Stimulated activated CD8-positive, alpha-beta memory T cell treated with anti-CD3 and anti-CD28 coated beads, Interleukin-7, amount 100 ng/mL, for 1 hour (primary cell): ENCODE measurements at places on chromosomes 6 and 20.

DNA sequence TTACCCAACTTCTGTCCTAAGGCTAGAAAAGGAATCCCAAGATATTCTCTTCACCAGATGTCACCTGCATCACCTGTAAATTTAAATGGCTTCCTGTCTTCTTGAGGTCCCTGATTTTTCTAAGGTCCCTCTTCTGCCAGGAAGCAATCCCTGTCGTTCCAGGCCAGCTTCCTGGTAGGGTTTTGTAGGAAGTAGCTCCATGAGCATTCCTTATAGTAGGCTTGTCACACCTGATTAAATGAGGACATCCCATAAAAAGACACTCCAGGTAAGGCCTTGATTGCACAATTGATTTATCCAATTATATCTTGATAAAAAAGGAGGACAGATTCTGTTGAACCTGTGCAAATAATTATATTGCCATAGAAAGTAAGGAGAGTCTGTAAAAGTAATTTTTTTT lies 8.7 kb downstream of the RAB44 start:
- DNase-seq = no peak

DNA sequence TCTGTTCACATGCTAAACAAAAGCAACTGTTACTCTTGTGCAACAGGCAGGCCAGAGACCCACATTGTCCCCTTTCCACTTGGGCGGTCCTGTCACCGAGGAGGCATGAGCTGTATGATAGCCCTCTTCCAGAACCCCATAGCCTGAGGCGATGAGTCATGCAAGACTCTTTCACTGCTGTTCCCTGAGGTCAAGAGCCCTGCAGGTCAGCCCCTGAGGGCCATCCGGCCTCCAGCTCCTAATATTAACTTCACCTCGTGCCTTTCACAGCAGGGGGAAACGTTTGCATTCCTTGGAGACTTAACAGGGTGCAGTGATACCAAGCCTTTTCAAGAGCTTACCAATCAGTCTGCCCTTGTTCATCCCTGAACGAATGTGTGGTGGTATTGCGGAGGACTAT lies 253.3 kb upstream of the ECI2 start:
- no peak for DNase-seq

DNA sequence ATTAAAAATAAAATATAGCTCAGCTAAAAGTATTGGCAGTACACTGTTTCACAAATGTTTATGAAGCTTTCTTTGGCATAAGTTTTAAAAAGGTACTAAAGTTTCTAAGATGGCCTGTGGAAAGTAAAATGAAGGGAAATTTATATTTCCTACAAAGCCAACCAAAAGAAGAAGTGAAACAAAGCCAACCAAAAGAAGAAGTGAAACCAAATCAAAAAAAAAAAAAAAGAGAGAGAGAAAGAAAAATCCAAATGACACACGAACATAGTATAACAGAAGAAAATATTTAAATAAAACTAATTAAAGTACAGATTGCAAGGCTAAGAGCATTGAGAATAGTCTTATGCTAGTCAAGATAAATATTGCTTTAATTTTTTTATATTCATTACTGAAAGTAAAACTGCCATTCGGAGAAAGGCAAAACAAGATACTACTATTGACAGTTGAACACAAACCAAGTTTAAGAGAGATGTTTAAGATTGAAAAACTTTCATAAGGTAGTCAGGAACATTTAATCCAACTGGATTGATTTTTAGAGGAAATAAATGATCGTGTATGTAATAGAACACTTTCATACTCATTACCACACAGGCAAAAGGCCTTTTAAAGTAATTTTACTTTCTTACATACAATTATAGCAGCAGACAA lies 12.8 kb upstream of the KHDRBS2 start:
- no peak for DNase-seq

- no peak for DNase-seq
Measured at GRCh38 chr6:4084444-4085331, 5.8 kb upstream of the FAM217A start.

DNA sequence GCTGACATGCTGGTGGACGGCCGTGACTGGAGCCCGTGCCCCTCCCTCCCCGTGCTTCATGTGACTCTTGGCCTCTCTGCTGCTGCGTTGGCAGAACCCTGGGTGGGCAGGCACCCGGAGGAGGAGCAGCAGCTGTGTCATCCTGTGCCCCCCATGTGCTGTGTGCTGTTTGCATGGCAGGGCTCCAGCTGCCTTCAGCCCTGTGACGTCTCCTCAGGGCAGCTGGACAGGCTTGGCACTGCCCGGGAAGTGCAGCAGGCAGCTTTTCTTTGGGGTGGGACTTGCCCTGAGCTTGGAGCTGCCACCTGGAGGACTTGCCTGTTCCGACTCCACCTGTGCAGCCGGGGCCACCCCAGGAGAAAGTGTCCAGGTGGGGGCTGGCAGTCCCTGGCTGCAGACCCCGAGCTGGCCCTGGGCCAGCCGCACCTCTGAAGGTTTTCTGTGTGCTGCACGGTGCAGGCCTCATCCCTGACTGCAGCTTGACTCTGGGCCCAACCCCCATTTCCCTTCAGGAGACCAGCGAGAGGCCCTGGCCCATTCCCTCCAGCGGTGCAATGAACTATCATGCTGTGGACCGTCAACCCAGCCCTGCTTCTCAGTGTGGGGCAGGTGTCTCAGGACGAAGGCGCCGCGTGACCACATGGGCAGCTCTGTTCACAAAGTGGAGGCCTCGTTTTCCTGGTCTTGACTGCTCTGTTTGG lies 8.1 kb downstream of the NPBWR2 start:
- DNase-seq = no peak

DNA sequence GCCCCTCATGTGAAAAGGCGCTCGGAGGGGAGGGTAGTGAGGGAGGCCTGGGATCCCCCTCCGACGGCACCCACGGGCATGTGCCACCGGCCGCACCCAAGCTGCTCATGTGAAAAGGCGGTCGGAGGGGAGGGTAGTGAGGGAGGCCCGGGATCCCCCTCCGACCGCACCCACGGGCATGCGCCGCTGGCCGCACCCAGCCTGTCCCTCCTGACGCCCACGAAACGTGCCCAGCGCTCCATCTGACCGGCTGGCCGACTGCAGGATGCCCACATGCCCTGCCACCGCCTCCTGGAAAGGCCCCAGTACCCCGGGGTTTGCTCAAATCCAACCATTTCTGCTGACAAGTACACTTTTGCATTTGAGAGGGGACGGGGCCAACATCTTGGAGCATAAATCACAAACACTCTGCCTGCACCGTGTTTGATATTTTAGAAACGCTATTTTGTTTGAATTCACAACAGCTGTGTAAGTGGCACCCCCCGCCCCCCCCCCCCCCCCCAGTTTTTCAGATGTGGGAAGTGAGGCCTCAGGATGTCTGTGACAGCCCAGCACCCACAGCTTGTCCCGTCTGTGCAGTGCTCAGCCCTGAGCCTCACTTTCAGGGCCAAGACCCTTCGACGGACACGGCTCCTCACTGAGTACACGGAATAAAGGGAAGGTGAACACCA lies 34.1 kb downstream of the SLC2A4RG start:
- no peak for DNase-seq

DNA sequence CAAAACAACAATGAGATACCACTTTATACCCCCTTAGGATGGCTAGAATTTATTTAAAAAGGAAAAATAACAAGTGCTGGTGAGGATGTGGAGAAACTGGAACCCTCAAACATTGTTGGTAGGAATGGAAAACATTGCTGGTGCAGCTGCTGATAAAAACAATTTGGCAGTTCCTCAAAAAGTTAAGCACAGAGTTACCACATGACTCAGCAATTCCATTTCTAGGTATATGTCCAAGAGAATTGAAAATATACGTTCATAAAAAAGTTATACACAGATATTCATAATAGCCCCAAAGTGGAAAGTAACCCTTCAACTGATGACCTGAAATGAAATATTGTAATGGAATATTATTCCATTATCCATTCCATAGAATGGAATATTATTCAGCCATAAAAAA lies 55.0 kb downstream of the CD83 start:
- no peak for DNase-seq

DNA sequence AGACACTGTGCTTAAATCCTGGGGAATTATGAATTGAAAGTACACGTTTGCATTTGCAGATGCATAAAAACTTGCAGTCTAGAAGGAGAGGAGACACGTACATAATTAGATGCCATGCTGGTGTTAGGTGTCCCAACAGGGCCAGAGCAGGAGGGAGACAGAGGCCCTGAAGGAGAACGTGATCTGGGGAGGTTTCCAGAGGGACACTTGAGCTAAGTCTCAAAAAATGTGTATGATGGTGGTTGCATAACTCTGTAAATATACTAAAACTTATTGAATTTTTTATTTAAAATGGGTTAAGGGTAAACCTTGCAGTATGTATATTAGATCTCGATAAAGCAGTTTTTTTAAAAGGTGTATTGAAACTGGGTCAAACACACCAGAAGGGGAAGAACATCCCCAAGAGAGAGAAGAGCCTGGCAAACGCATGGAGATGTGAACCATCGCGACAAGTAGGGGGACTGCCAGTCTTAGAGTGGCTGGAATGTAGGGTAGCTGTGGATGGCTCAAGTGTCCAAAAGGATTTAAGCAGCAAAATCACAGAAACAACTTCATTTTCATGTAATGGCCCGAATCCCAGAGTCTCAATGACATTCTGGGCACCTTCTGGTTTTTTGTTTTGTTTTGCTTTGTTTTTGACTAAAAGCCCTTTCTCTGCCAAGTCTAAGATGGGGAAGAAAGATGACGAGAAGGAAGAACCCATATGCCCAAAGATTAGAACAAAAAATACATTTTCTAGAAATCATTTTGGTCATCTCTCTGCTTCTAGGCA lies 15.3 kb downstream of the TRAF3IP2 start:
- no peak for DNase-seq
